ENCODE measurements at places on chromosomes 2 and 18. TPM values are rescaled to one million over a fixed set of nuclear protein-coding genes. Genes with fewer than 3 reads are reported as not detected.

ITGB6 gene
- not detected for total RNA-seq

AMER3 gene
- total RNA-seq = not detected

EGR4 gene
- 0.15 TPM for total RNA-seq

MMADHC gene
- 58.2 TPM for total RNA-seq

GRCh38 chr2:151177756-151178155 is 83.9 kb downstream of the RBM43 start:
- DNase-seq = no peak

DNA sequence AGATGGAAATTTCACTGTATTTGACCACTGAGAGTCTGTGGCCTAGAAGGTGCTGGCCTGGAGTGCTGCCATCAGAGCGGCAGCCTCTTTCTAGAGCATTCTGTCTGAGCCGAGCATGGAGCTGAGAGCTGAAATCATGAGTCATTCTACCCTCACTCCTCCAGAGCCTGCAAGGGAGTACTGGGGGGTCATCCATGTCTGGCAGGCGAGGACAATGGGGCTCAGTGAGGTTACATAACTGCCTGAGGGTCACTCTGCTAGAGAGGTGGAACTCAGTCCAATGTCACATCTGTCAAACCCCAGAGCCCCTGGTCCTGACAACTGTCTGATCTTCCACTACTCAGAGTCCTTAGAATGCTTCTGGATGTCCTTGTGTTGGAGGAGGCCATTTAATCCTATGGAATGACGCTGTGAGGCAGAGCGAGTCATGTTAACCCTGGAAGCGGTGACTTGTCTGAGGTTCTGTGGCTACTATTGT is 65.3 kb downstream of the HAUS1 start:
- no peak for DNase-seq

- DNase-seq = no peak
Measured at GRCh38 chr2:204835786-204836185, 290.5 kb downstream of the PARD3B start.

DNA sequence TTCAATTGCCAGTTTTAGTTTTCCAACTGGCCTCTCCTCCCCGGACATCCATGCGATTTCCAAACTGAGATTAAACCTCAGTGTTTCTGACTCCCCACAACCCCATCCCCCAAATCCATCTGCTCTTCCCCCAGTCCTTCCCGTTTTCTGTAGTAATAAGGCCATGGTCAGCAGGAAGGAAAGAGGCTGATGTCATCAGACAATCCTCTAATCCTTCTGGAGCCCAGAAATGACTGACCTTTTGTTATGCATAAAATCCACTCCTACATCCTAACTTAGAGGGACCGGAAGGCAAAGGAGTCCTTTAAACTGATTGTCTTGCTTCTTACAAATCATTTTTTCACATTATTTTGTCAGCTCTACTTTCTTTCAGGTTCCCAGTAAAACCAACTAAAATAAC is 155.8 kb downstream of the INO80D start:
- no peak for DNase-seq

- no peak for DNase-seq
Measured at GRCh38 chr18:55934821-55935220, 346.8 kb upstream of the TCF4 start.

DNA sequence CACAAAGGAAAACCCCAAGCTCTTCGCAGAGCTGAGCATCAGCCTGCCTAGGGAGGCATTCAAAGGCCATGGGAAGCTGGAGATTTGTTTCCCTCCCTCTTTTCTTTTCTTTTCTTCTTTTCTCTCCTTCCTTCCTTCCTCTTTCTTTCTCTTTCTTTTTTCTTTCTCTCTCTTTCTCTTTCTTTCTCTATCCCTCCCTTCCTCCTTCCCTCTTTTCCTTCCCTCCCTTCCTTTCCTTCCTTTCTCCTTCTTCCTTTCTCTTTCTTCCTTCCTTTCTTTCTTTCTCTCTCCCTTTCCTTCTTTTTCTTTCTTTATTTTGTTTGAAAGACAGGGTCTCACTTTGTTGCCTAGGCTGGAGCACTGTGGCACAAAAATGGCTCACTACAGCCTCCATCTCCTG is 168.4 kb upstream of the ARL4C start:
- no peak for DNase-seq

- DNase-seq = no peak
Measured at GRCh38 chr2:30627151-30627550, 180.1 kb downstream of the CAPN13 start.

All from naive thymus-derived CD4-positive, alpha-beta T cell (primary cell).